ENCODE measurements at places on chromosomes 6 and 20.

DNA sequence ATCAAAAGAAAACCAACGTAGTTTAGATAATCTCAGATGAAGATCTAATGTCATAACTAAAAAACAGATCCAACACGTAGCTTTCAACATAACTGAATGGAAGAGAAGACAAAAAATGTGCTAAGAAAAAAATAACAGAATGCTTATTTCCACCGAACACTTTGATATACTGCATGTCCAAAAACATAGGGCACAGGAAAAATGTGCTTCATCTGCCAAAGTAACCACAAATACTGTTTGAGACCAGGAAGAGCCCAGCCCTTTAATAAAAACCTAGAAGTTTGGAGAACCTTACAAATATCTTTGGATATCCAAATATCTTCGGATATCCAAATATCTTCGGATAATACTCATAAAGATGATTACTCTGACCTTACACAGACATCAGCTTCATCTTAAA lies 19.8 kb downstream of the LAMA4 start:
- DNase-seq, result no peak

GRCh38 chr6:82257088-82257774 lies 9.7 kb upstream of the IBTK start:
- DNase-seq, result no peak

DNA sequence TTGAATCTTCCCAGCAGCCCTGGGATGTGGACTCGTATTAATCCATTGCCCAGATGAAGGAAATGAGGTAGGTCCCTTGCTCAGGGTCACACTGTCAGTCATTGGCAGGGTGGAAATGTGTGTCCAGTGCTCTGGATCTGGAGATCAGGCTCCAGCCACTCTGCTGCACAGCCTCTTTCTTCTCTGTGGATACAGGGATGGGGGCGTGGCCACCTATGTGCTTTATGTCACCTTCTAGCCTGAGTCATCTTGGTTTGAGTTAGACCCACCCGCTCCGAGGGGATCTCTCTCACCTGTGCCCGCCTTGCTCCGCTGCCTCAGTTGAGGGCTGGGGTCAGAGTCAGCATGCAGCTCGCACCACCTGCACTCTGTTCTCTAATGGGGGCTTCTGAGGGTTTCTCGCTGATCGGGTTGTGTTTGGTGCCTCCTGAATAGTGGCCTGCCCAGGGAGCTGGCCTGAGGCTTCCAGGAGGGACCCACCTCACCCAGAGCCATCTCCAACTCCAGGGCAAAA lies 80.0 kb downstream of the TCP11 start:
- DNase-seq, result no peak

DNA sequence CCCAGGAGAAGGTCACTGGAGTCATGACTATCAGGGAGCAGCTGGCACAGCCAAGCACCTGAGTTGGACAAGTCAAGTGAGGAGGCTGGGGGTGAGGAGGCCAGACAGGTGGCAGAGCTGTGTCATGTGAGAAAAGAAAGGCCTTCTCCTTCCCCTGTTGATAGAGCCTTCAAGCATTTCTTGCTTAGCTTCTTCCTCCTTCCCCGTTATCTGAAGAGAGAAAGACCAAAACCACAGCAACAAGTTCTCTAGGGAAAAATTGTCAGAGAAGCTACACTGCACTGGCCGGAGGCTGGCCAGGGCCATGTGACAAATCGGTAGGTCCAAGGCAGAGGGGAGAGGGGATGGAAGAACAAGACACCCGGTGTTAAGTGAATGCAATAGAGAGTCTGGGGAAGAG lies 202.1 kb upstream of the PRDM1 start:
- no peak for DNase-seq

- DNase-seq, result no peak
Observed at GRCh38 chr6:110332281-110332680, 25.9 kb downstream of the METTL24 start.

DNA sequence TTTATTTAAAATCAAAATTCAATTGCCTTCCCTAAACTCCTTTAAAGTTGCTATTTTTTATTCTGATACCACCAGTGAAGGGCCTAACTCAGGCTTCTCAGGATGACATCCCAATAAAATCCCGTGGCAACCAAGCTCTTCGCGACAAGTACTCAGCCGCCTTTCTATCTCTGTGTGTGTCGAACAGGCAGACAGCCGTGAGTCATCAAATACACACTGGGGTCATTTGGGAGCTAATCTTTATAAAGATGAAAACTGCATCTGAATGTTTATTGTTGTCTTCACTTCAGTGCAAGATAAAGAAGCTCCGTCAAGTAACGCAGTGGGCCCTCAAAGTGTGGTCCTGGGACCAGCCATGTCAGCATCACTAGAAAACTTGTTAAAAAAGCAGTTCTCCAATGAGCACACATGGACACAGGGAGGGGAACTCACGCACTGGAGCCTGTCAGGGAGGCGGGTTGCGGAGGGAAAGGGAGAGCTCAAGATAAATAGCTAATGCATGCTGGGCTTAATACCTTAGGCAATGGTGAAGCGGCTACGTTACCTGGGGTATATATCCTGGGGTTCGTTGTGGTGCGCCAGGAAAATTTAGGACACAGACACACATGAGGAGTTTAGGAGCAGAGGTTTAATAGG lies 119.3 kb downstream of the RNF144B start:
- DNase-seq, result no peak

- DNase-seq, result no peak
Observed at GRCh38 chr6:15255481-15255880, 9.6 kb downstream of the JARID2 start.

DNA sequence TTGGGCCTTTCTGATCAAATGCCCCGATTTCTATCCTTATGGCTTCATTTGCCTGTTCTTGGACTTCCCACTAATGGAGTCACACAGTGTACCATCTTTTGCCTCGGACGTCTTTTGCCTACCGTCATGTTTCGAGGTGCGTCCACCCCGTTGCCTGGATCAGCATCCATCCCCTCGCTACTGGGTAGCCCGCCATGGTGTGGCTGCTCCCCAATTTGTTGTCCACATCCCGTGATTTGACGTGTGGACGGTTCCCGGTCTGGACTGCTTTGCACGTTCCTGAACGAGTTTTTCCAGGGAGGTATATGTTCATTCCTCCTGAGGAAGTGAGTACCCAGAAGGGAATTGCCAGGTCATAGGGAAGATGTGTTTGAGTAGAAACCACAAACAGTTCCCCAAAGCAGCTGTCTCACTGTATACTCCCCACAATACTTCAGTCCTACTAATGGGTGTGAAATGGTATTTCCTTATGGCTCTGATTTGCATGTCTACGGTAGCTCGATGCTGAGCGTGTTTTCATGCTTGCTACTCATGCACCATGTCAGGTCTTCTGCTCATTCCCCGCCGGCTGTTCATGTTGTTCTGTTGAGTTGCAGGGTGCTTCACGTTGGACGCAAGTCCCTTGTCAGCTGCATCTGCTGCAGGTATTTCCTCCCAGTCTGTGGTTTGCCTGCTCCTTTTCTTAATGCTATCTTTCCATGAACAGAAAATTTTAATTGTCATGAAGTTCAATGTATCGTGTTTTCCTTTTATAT lies 86.8 kb upstream of the AFDN start:
- no peak for DNase-seq

GRCh38 chr20:62136283-62137091 lies 6.7 kb downstream of the PSMA7 start:
- no peak for DNase-seq

GRCh38 chr6:11778648-11779328 lies at the start of gene ADTRP:
Gene ADTRP (minus strand): TSS chr6:11778803. CDS start chr6:11778759, 44 bp downstream.
- DNase-seq, result no peak

GRCh38 chr6:115796829-115797228 lies 263.9 kb downstream of the FRK start:
- no peak for DNase-seq

DNA sequence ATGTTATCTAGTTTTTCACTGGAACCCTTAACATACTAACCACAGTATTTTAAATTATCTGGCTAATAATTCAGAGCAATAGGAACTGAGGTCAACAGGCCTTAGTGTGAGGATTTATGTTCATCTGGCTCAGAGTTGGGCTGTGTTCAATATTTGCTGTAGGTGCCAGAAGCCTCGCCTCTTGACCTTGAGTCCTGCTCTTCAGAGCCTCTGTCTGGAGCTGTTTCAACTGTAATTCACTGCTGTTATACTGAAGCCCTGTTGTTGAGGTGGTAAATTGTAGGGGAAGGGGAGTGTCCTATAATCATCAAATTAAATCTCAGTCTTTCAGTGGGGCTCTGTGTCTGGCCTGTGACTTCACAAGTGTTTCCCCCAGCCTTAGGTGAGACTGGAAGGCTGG lies 184.4 kb downstream of the CDH26 start:
- DNase-seq, result no peak

DNA sequence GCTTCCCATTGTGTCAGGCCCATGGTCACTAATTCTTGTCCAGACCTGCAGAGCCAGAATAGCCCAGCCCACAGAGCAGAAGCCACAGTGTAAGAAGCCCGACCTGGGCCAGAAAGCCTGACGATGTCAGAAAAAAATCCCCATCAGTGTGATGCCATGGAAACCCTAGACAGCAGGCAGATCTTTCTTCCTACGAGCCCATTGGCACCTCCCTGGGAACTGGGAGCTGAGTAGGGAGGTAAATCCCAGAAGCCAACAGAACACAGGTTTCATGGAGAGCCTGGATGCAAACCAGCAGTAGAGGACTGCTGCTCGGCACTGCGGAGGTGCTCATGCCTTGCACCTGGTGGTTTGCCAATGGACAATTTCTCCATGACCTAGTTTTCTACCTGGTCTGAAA lies 82.2 kb upstream of the SLC22A16 start:
- no peak for DNase-seq
